ENCODE measurements at places on chromosomes 4 and X. TPM values are rescaled to one million over a fixed set of nuclear protein-coding genes. Genes with fewer than 3 reads are reported as not detected.
A peak's percentile ranks its signal among the peaks of the same experiment; 100 is the strongest.

XIAP gene
- 15.5 TPM for polyA plus RNA-seq

- no peak for DNase-seq
Observed at GRCh38 chrX:115147220-115147619, 42.0 kb upstream of the RBMXL3 start.

- DNase-seq: peak; percentile 36
Observed at GRCh38 chrX:71910643-71910985, at the start of gene NHSL2. NHSL2 (plus strand) TSS chrX:71910845.

CABS1 gene
- not detected for polyA plus RNA-seq

SULT1E1 gene
- not detected for polyA plus RNA-seq

DNA sequence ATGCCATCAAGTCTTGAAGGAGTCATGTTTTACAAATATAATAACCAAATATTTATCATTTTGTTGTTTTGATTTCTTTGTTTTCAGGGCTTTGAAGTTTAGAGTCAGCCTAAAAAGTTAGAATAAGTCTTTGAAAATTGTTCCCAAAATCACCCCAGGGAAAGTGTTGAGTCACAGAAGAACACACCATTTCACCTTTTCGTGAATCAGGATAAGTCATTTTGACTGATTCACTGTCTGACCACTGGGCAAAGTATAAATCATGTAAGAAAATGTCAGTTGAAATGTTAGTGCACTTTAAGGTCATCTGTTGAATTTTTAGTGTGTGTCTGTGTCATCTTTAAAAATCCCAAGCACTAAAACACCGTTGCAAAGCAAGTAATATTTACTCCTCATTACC is 1320.1 kb downstream of the RPA4 start:
- no peak for DNase-seq

DNA sequence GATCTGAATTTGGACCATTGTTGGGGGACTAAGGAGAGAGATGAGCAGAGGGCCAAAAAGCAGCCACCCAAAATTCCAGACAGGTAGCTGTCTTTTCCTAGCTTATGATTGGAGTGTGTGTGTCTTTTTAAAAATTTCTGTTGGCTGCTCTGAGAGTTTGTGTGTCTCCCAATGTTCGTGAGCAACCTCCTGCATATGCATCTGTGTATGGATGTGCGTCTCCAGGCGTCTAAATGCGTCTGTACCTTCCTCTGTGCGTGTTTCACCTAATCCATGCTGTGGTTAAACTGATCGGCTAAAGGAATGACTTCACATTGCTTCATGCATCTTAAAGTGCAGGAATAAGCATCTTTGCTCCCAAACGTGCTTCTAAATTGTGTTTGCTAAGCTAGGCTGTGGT is 65.5 kb upstream of the LAS1L start:
- DNase-seq: no peak

DNA sequence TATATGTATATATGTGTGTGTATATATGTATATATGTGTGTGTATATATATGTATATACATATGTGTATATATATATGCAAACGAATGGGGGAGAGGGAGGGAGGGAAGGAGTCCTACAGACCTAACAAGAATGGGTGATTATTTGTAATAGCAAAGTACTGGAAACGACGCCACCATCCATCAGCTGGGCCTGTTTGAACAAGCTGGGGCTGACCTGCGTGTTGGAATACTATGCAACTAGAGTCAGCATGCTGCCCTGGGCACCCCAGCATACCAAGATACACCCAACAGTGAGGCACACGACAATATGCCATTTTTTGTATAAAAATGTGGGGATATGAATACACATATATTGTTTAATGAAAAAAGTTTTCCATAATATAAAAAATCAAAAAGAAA is 21.6 kb upstream of the CCNQ start:
- DNase-seq: no peak

ERVMER34-1 gene
- 3.3 TPM for polyA plus RNA-seq

- no peak for DNase-seq
Observed at GRCh38 chr4:101292214-101292613, 55.1 kb downstream of the PPP3CA start.

DNA sequence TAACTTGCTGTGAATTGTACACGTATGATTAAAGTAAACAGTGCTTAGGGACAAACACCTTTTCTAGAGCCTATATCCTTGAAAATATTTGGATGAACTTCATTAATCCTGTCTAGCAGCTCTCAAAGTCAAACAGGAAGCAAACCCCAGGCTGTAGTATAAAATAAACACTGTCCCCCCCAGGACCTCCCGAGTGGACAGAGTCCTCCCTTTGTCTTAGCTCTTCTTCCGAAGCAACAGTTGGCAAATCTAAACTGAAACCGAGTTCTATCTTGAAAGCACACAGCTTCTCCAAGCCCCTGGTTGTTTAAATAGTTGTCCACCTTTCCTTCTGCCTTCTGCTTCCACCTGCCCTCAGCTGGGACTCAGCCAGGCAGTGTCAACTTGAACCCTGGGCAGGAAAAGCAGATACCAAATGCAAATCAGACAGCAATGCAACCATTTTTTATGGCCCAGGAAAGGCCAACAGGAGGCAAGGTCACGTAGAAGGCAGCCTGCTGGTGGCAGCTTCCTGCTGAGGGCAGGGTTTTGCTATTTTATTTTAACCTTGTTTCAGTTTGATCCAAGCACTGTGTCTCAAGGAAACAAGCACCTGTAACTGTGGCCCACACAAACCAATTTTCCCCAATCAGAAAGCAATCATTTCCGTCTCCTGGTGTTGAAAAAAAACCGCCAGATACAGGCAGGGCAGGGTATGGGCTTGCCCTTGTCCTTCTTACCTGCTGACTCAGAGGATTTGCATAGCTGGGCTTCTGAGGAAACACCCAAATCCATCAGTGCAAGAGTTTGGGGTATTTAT is 110.3 kb upstream of the KIT start:
- no peak for DNase-seq

DNA sequence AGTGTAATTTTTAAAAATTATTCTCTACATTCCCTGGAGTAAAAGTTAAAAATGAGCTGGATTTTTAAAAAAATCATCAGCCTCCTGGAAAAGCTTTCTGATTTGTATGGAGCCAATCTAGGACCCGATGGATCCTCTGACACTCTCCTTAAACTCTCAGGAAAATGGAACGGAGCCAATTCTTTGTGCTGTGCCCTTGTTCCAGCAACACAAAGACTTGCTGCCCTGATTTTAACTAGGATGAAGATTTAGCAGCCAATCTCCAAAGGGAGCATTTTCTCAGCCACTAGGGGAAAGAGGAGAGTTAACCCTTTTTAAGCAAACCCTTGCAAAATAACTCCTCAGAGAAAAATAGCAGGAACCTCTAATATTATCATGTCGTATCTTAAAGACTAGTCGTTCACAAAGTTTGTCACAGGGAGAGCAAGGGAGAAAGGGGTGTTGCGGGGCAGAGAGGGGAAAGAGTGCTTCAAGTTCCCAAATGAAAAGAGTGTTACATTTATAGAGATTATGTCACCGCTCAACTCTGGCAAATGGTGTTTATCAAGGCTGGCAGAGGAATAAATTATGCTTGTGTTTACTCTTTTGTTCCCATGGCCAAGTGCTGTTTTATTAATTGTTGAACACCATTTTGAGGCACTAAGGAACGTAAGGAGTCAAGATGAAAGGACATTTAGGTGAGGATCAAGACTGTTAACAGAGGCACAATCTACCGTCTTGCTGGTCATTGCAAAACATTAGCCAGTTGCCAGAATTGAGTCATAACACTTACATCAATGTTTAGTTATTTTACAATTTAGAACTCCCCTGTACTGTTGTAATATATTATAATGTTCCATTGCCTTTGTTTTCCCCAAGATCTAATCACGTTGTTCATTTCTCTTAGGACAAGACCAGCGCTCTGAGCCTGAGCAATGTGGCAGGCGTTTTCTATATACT is 250.7 kb downstream of the THOC2 start:
- no peak for DNase-seq

DNA sequence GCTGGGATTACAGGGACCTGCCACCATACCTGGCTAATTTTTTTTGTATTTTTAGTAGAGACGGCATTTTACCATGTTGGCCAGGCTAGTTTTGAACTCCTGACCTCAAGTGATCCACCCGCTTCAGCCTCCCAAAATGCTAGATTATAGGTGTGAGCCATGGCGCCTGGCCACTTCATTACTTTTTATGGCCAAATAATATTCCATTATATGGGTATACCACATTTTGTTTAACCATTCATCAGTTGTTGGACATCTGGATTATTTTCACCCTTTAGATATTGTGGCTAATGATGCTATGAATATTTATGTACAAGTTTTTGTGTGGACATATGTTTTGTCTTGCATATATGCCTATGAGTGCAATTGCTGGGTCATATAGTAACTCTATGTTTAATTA is 8.6 kb upstream of the FHIP1A start:
- DNase-seq: no peak

DNA sequence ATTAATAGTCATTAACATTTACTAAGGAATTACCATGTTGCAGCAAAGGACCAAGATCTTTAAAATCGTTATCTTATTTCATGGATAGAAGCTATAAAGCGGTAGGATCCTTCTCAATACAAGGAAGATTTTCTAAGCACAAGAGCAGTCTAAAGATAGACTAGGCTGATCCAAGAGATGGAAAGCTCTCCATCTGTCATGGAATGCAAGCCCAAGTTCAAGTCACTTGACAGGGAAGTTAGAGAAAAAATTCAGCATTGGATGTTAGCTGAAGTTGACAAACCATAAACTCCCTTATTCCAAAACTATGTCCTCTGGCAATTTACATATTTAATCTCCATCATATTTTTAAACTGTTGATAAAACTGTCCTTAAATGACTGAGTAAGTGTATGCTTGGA is 177.7 kb downstream of the LDB2 start:
- DNase-seq: no peak

- DNase-seq: no peak
Observed at GRCh38 chr4:100797791-100798190, 280.0 kb upstream of the EMCN start.

DNA sequence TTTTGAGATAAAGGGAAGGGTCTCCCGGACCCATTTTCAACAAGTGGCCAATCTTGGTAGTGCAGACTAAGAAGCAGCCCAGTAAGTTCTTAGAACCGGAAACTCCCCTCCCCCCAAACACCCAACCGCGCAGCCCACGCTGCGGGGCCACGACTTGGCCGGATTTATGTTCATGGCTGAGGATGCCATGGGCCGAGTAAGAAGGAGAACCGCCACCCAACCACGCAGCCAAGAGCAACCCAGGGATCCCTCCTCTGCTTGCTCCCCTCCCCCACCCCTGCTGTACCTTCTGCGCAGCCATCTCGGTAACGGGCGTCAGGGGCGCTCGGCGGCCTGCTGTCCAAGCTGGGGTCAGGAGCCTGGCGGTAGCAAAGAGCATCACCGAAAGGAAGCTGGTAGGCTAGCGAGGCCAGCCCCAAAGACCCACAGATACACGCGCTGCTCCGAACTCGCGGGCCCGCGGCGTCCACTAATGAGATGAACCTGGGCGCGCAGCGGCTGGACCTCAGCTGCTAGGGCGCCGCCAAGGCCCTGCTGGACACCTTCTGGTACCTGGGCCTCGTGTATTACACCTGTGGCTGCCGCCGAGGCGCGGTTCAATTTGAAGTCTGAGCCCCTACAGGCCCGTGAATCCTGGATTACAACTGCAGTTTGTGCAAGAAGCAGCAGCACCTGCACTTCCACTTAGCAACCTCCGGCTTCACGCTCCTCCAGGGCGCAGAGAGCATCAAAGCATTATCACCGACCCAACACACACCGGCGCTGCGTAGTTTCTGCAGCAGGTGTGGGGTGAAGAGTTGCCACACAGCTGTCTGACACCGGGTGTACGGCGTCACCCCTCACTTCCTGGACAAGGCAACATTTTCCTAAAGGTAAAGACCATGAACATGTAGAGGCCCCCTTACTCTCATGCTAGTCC is 63.4 kb downstream of the NUDT10 start:
- no peak for DNase-seq

GRCh38 chr4:56575820-56576429 is 70.3 kb downstream of the ARL9 start:
- DNase-seq: no peak

- no peak for DNase-seq
Observed at GRCh38 chrX:53133400-53133799, 39.5 kb downstream of the KANTR start.

SH3TC1 gene
- polyA plus RNA-seq: 8.1 TPM

- DNase-seq: no peak
Observed at GRCh38 chrX:106249706-106250379, 81.7 kb downstream of the PWWP3B start.

- DNase-seq: no peak
Observed at GRCh38 chr4:138788267-138788790, 227.3 kb upstream of the NOCT start.

AADAT gene
- 0.80 TPM for polyA plus RNA-seq

GRCh38 chr4:62144431-62144830 is 944.3 kb downstream of the ADGRL3 start:
- no peak for DNase-seq

GRCh38 chrX:16772460-16772859 is 13.8 kb upstream of the TXLNG start:
- DNase-seq: no peak

GRCh38 chrX:27600686-27601085 is 10.5 kb downstream of the DCAF8L2 start:
- DNase-seq: no peak

AIFM1 gene
- polyA plus RNA-seq: 86.7 TPM

- DNase-seq: no peak
Observed at GRCh38 chr4:180153587-180153986, 2089.6 kb upstream of the TENM3 start.

DNA sequence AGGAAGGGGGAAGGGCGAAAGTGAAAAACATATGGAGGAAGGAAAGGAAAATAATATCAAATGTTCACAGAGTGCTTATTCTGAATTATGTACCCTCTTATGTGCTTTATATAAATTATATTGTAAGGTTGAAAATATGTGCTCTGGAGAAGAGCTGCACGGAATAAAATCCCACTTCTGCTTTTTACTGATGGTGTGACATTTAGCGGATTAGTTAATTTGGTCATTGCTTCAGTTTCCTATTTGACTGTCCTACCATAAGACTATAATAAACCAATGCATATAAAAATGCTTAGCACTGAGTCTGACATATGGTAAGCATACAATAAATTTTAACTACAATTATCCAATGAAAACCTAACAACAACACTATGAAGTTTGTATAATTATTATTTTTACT is 86.2 kb downstream of the NPFFR2 start:
- no peak for DNase-seq

F9 gene
- not detected for polyA plus RNA-seq

- DNase-seq: no peak
Observed at GRCh38 chr4:139223682-139224317, 46.8 kb upstream of the ELF2 start.

AFF2 gene
- polyA plus RNA-seq: 0.01 TPM

Data from heart left ventricle (tissue), 16 donors.